Endothelial cell of coronary artery (primary cell): ENCODE measurements at places on chromosomes 2 and 18. TPM values are rescaled to one million over a fixed set of nuclear protein-coding genes. Genes with fewer than 3 reads are reported as not detected.

PLGLB2 gene
- 0.72 and 1.3 TPM in 2 replicates for total RNA-seq

POTEJ gene
- 0.09 TPM in 2 replicates for total RNA-seq

ALPI gene
- total RNA-seq: not detected in 2 replicates

ATP8B1 gene
- 67.1 and 67.3 TPM in 2 replicates for total RNA-seq

AQP12B gene
- not detected in 2 replicates for total RNA-seq

COL3A1 gene
- 0.99 and 245 TPM in 2 replicates for total RNA-seq

GPR45 gene
- not detected in 2 replicates for total RNA-seq

GATA6 gene
- total RNA-seq: 9.4 and 15.4 TPM in 2 replicates

RAPGEF4 gene
- total RNA-seq: 5.9 and 6.2 TPM in 2 replicates

CRYBA2 gene
- total RNA-seq: not detected in 2 replicates

TACR1 gene
- not detected in 2 replicates for total RNA-seq

HES6 gene
- total RNA-seq: 2.3 and 3.1 TPM in 2 replicates

CFAP221 gene
- total RNA-seq: 0.19 TPM in 1 of 2 replicates, not detected in the other

STARD6 gene
- total RNA-seq: not detected in 2 replicates

AP1S3 gene
- total RNA-seq: 3.2 and 7.7 TPM in 2 replicates

PTGR3 gene
- total RNA-seq: 10.1 TPM in 2 replicates

OSR1 gene
- 1.8 TPM in 1 of 2 replicates, not detected in the other for total RNA-seq

ATG4B gene
- 75.1 and 77.1 TPM in 2 replicates for total RNA-seq

PUM2 gene
- total RNA-seq: 33.9 and 43.4 TPM in 2 replicates

SIX2 gene
- total RNA-seq: under 0.01 and 4.4 TPM in 2 replicates

C1D gene
- total RNA-seq: 12.1 and 12.7 TPM in 2 replicates

TUBB8B gene
- not detected in 2 replicates for total RNA-seq

TMEM214 gene
- total RNA-seq: 18.4 and 27.4 TPM in 2 replicates

GALR1 gene
- not detected in 2 replicates for total RNA-seq

STPG4 gene
- 0.09 TPM in 2 replicates for total RNA-seq

VWC2L gene
- not detected in 2 replicates for total RNA-seq

SLC14A1 gene
- 0.09 and 0.56 TPM in 2 replicates for total RNA-seq

TMEM178A gene
- total RNA-seq: 0.36 and 0.56 TPM in 2 replicates

RBM44 gene
- total RNA-seq: 0.47 and 0.81 TPM in 2 replicates

REG3A gene
- not detected in 2 replicates for total RNA-seq
